ENCODE measurements at places on chromosomes 11 and 22.

GRCh38 chr11:68194675-68195294 is 18.3 kb downstream of the KMT5B start:
- H3K27me3 ChIP-seq: no peaks in the 10 kb centered on the region
- DNase-seq: no peak
- no peak overlapping the region for H3K27ac ChIP-seq
- no peaks in the 10 kb centered on the region for H3K36me3 ChIP-seq

DNA sequence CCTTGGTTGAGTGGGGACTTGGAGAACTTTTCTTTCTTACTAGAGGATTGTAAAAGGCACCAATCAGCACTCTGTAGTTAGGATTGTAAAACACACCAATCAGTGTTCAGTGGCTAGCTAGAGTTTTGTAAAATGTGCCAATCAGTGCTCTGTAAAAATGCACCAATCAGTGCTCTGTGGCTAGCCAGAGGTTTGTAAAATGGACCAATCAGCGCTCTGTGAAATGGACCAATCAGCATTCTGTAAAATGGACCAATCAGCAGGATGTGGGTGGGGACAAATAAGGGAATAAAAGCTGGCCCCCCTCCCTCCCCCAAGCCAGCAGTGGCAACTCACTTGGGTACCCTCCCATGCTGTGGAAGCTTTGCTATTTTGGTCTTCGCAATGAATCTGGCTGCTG is 5.5 kb upstream of the DRG1 start:
- DNase-seq: no peak
- H3K27me3 ChIP-seq: no peaks in the 10 kb centered on the region
- no peak overlapping the region for H3K4me3 ChIP-seq
- H3K4me1 ChIP-seq: peaks cover 9% of the 10 kb centered on the region

- peaks cover 16% of the 10 kb centered on the region for H3K36me3 ChIP-seq
- H3K4me3 ChIP-seq: no peak overlapping the region
- no peak for DNase-seq
- no peak overlapping the region for H3K27ac ChIP-seq
- no peaks in the 10 kb centered on the region for H3K27me3 ChIP-seq
Measured at GRCh38 chr22:45335021-45335818, 25.5 kb downstream of the FAM118A start.

DNA sequence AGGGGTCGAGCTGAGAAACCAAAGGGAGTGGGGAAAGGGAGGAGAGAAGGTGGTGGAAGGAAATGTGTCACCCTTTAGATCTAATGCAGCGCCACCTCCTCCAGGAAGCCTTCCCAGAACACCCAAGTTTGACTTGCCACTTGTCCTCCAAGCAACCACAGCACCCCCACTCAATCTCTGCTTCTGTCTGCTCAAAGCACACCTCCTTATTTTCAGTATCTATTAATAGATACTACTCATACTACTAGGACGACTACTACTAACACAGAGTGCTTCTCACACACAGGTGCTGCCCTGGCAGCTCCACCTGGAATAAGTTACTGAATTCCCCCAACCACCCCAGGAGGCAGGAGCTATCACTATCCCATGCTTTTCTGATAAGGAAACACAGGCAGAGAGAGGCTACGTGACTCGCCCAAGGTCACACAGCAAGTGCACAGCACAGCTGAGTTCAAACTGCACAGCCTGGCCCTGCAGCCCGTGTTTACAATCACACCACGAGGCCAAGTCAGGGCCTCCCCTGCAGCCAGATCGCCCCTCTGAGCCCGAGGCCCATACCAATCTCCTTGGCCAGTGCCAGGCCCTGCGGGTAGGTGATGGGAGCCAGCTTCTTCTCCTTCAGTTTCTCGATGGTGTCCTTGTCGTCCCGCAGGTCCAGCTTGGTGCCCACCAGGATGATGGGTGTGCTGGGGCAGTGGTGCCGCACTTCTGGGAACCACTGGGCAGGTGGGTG is 13.2 kb downstream of the RAC2 start:
- H3K27ac ChIP-seq: no peak overlapping the region
- peaks cover 15% of the 10 kb centered on the region for H3K4me1 ChIP-seq
- peak; percentile 26 for DNase-seq

- H3K4me3 ChIP-seq: no peak overlapping the region
- H3K36me3 ChIP-seq: no peaks in the 10 kb centered on the region
- no peak for DNase-seq
- no peaks in the 10 kb centered on the region for H3K27me3 ChIP-seq
Measured at GRCh38 chr22:46626911-46627805, 7.0 kb downstream of the GRAMD4 start.

GRCh38 chr11:66749091-66749490 is 20.1 kb upstream of the SPTBN2 start:
- no peak for DNase-seq
- H3K36me3 ChIP-seq: no peaks in the 10 kb centered on the region
- no peaks in the 10 kb centered on the region for H3K27me3 ChIP-seq
- H3K4me1 ChIP-seq: peaks cover 4% of the 10 kb centered on the region

DNA sequence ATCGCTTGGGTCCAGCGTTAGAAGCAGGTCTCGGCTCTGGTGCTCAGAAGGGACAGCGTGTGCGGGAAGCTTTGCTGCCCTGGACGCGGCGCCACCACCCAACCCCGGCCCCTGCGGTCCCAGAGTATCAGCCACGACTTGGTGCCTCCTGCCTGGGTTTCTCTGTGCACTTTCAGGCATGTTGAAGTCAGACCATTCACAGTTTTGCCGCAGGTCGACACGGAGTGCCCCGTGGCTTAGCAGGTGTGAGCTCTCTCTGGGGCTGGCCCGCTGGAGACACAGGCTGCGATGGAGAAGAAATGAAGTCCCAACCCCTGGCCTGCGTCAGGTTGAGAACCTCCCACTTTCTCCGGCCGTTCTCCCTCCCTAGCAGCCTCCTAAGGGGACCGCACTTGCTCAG is 494.5 kb downstream of the BRD1 start:
- no peak overlapping the region for H3K27ac ChIP-seq
- no peaks in the 10 kb centered on the region for H3K27me3 ChIP-seq
- H3K4me3 ChIP-seq: no peak overlapping the region
- no peak for DNase-seq

GRCh38 chr11:132088551-132088950 is 718.1 kb downstream of the NTM start:
- no peak overlapping the region for H3K4me3 ChIP-seq
- no peaks in the 10 kb centered on the region for H3K27me3 ChIP-seq
- DNase-seq: no peak

DNA sequence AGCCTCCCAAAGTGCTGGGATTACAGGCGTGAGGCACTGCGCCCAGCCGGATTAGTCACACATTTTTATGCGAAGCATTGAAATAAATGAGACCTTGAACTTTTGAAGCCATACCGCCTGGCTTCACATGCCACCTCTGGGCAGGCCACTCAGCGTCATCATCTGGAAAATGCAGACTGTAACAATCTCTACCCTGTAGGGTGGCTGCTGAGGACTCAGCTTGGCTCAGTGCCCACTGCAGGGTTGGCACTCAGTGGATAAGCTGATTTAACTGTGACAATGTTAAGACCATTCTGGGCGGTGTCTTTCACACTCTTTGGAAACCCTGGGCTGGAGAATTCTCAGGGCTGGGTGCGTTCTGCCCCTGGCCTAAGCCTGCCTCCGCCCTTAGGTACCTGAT is 8.5 kb downstream of the SH3BP1 start:
- no peaks in the 10 kb centered on the region for H3K36me3 ChIP-seq
- H3K27ac ChIP-seq: peak overlapping the region; percentile 32
- H3K4me3 ChIP-seq: no peak overlapping the region
- peak; percentile 76 for DNase-seq
- H3K27me3 ChIP-seq: no peaks in the 10 kb centered on the region

DNA sequence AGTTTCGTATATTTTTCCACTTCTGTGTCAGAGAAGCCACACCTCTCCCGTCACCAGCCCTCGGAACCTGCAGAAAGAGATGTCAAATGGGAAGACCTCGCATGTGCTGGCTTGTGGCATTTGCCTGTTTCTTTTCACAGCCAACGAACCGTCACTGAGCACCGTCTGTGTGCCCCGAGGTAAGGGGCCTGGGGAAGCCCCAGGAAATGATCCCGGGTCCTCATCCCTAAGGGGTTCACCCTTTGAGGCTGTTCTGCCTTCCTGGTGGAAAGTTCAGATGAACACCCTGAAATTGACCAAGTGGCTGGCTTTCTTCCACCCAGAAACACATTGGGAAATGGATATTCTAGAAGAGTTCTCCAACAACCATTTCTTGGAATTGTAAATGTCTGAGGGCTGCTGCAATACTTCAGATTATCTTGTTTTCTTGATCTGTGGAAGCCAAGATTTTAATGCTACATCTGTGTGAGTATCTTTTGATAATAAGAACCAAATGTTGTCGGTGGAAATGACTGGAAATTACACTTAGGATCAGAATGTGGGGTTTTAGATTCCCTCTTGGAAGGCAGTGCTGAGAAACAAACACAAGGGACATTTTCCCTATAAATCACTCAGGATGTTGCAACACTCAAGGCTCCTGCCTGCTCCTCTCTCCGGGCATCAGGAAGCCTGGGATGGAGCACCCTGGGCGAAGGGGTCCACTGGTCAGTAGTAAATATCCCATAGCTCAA is 37.6 kb downstream of the RIBC2 start:
- DNase-seq: no peak
- H3K4me1 ChIP-seq: no peaks in the 10 kb centered on the region
- H3K27me3 ChIP-seq: no peaks in the 10 kb centered on the region
- no peak overlapping the region for H3K27ac ChIP-seq
- H3K36me3 ChIP-seq: no peaks in the 10 kb centered on the region

GRCh38 chr11:126592496-126593410 is 237.3 kb downstream of the ST3GAL4 start:
- H3K4me3 ChIP-seq: no peak overlapping the region
- H3K4me1 ChIP-seq: no peaks in the 10 kb centered on the region
- no peaks in the 10 kb centered on the region for H3K36me3 ChIP-seq
- no peak overlapping the region for H3K27ac ChIP-seq

- no peak for DNase-seq
- H3K36me3 ChIP-seq: no peaks in the 10 kb centered on the region
- H3K27me3 ChIP-seq: no peaks in the 10 kb centered on the region
- no peaks in the 10 kb centered on the region for H3K4me1 ChIP-seq
Measured at GRCh38 chr22:43658823-43659222, 153.3 kb downstream of the EFCAB6 start.

- H3K4me3 ChIP-seq: no peak overlapping the region
- no peak overlapping the region for H3K27ac ChIP-seq
- H3K36me3 ChIP-seq: no peaks in the 10 kb centered on the region
- no peaks in the 10 kb centered on the region for H3K27me3 ChIP-seq
- H3K4me1 ChIP-seq: no peaks in the 10 kb centered on the region
- no peak for DNase-seq
Measured at GRCh38 chr11:100939571-100939970, 190.0 kb downstream of the PGR start.

GRCh38 chr11:72740060-72740424 is 12.2 kb downstream of the ARAP1 start:
- DNase-seq: no peak
- no peak overlapping the region for H3K27ac ChIP-seq
- peaks cover 4% of the 10 kb centered on the region for H3K4me1 ChIP-seq
- H3K36me3 ChIP-seq: no peaks in the 10 kb centered on the region

DNA sequence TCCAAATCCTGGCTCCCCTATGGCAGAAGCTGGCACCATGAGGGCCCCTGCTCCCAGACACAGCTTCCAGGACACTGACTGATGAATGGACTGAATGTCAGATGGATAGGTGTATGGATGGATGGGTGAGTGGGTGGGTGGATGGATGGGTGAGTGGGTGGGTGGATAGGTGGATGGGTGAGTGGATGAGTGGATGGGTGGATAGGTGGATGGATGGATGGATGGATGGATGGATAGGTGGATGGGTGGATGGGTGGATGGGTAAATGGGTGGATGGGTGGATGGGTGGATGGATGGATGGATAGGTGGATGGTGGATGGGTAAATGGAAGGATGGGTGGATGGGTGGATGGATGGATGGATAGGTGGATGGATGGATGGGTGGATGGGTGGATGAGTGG is 4.3 kb downstream of the FGF3 start:
- H3K4me1 ChIP-seq: peaks cover 5% of the 10 kb centered on the region
- H3K4me3 ChIP-seq: no peak overlapping the region
- no peaks in the 10 kb centered on the region for H3K36me3 ChIP-seq
- no peak for DNase-seq
- H3K27ac ChIP-seq: no peak overlapping the region

DNA sequence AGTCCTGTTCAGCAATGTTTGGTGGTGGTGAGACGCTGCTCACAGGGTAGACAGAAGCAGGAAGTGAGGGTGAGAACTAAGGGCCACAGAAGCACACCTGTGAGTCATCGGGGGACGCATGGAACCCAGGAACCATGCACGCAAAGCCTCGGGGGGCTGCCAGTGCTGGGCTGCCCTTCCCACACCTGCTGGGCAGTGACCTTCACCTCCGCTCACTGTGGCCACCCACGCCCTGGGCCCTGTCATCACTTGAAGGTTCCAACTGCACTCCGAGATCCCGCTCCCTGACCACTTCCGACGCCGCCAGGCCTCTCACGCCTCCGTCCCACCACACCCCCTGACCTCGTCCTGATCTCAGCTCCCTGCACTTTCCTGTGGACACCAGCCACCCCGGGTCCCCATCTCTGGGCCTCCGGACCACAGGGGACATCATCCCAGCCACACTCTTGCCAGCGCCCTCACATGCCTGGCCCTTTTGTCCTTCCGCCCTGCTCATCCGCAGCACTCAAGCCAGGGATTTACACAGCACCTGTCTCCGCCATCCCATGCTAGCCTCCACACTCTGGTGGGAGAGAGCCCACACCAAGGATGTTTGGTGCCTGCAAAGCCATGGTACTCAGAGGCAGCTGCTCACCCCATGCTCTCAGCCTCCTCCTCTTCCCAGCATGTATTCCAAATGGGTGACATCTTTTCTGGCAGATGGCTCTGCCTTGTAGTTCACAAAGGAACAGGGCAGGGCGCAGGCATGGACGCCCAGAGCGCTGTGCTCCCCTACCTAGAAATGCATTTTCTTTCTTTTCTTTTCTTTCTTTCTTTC is 23.1 kb upstream of the ATXN10 start:
- H3K27ac ChIP-seq: no peak overlapping the region
- no peaks in the 10 kb centered on the region for H3K27me3 ChIP-seq
- no peak overlapping the region for H3K4me3 ChIP-seq
- no peaks in the 10 kb centered on the region for H3K36me3 ChIP-seq
- no peak for DNase-seq
- peaks cover 9% of the 10 kb centered on the region for H3K4me1 ChIP-seq

- no peaks in the 10 kb centered on the region for H3K36me3 ChIP-seq
- no peak for DNase-seq
- no peaks in the 10 kb centered on the region for H3K4me1 ChIP-seq
- H3K27me3 ChIP-seq: no peaks in the 10 kb centered on the region
- H3K27ac ChIP-seq: no peak overlapping the region
Measured at GRCh38 chr11:70505761-70506657, 107.7 kb downstream of the CTTN start.

- peaks cover 27% of the 10 kb centered on the region for H3K4me1 ChIP-seq
- H3K4me3 ChIP-seq: peak within 1 kb of the TSS; percentile 72
- H3K36me3 ChIP-seq: no peaks in the 10 kb centered on the region
- H3K27ac ChIP-seq: peak within 1 kb of the TSS; percentile 84
- DNase-seq: peak; percentile 91
Measured at GRCh38 chr11:925496-926301, at the start of gene AP2A2. Gene AP2A2 (plus strand): TSS chr11:925870. CDS start chr11:926022, 152 bp downstream.

- H3K27ac ChIP-seq: no peak overlapping the region
- H3K27me3 ChIP-seq: no peaks in the 10 kb centered on the region
- no peaks in the 10 kb centered on the region for H3K36me3 ChIP-seq
- H3K4me1 ChIP-seq: no peaks in the 10 kb centered on the region
- H3K4me3 ChIP-seq: no peak overlapping the region
- no peak for DNase-seq
Measured at GRCh38 chr11:70778883-70779282, 380.6 kb downstream of the CTTN start.

GRCh38 chr11:36380296-36381014 is 84.4 kb downstream of the PRR5L start:
- no peak overlapping the region for H3K27ac ChIP-seq
- no peaks in the 10 kb centered on the region for H3K27me3 ChIP-seq
